Immature natural killer cell (primary cell): ENCODE measurements at places on chromosomes 11 and 22. TPM values are rescaled to one million over a fixed set of nuclear protein-coding genes. Genes with fewer than 3 reads are reported as not detected.

The CCDC87 gene
- not detected for polyA plus RNA-seq

The CNTF gene
- not detected for polyA plus RNA-seq

The MFNG gene
- polyA plus RNA-seq: 286 TPM

The TMEM191B gene
- polyA plus RNA-seq: 1.7 TPM

- H3K36me3 ChIP-seq: no peaks in the 10 kb centered on the region
- H3K27ac ChIP-seq: no peak overlapping the region
- no peaks in the 10 kb centered on the region for H3K4me1 ChIP-seq
- H3K27me3 ChIP-seq: no peaks in the 10 kb centered on the region
- DNase-seq: no peak
Measured at GRCh38 chr11:27394781-27395228, 31.8 kb upstream of the CCDC34 start.

- H3K4me3 ChIP-seq: peak overlapping the region; percentile 99
- no peaks in the 10 kb centered on the region for H3K36me3 ChIP-seq
- peaks cover 5% of the 10 kb centered on the region for H3K27me3 ChIP-seq
- H3K27ac ChIP-seq: peak overlapping the region; percentile 100
Measured at GRCh38 chr11:3795131-3796001, 2.0 kb downstream of the NUP98 start.

- H3K27ac ChIP-seq: no peak overlapping the region
- no peak overlapping the region for H3K4me3 ChIP-seq
- DNase-seq: no peak
- H3K4me1 ChIP-seq: no peaks in the 10 kb centered on the region
- H3K36me3 ChIP-seq: no peaks in the 10 kb centered on the region
Measured at GRCh38 chr22:44783581-44783980, 31.2 kb downstream of the ARHGAP8 start.

- H3K27me3 ChIP-seq: peaks cover 4% of the 10 kb centered on the region
- H3K36me3 ChIP-seq: no peaks in the 10 kb centered on the region
- no peak for DNase-seq
- H3K27ac ChIP-seq: no peak overlapping the region
Measured at GRCh38 chr22:27780161-27780575, 21.4 kb downstream of the MN1 start.

- no peak overlapping the region for H3K4me3 ChIP-seq
- no peaks in the 10 kb centered on the region for H3K4me1 ChIP-seq
- DNase-seq: no peak
Measured at GRCh38 chr11:17648528-17648927, 70.8 kb upstream of the MYOD1 start.

DNA sequence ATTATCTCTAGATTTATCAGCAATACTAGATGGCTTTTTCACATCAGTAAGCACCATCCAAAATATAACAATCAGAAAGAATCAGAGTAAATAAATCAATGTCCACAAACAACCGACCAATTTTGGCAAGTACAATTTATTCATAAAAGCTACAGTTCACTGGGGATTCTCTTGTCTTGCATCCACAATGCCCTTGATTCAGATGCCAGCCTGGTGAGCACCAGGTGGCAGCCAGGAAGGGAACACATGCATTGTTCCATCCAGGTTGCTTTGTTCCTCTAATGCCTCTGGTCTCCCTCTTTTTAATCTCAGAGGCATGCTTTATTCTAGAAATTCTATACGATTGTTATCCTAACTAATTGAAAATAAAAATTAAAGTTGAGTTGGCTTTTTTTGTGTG lies 242.1 kb upstream of the KIRREL3 start:
- peaks cover 4% of the 10 kb centered on the region for H3K27me3 ChIP-seq
- H3K4me3 ChIP-seq: no peak overlapping the region
- DNase-seq: no peak
- no peaks in the 10 kb centered on the region for H3K4me1 ChIP-seq
- H3K36me3 ChIP-seq: no peaks in the 10 kb centered on the region

DNA sequence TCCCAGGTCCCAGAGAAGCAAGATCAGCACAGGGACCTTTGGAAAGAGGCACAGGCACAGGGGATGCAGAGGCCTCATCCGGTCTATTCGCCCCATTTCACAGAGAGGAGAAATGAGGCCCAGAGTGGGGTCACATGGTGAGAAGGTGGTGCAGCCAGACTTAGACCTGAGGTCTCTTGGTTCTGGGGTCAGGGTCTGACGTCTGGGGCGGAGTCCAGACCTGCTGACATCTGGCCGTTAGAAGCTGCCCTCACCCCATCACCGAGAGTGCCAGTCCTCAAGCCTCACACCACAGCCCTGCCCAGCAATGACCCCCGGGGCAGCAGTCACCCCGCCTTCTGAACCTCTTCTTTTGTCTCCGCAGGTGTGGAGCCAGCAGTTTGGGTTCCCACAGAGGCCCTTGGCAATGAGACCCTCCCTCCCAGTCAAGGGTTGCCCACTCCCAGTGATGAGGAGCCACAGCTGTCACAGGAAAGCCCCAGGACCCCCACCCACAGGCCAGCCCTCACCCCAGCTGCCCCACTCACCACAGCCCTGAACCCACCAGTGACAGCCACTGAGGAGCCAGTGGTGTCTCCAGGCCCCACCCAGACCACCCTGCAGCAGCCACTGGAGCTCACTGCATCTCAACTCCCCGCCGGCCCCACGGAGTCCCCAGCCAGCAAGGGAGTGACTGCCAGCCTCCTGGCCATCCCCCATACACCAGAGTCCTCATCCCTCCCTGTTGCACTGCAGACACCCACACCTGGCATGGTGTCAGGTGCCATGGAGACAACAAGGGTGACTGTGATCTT lies 62.4 kb downstream of the OTOG start:
- no peak overlapping the region for H3K4me3 ChIP-seq
- no peak overlapping the region for H3K27ac ChIP-seq
- H3K27me3 ChIP-seq: peaks cover 6% of the 10 kb centered on the region
- H3K4me1 ChIP-seq: no peaks in the 10 kb centered on the region

The ANKK1 gene
- polyA plus RNA-seq: not detected

- DNase-seq: no peak
- peak overlapping the region; percentile 88 for H3K27ac ChIP-seq
- H3K4me3 ChIP-seq: peak overlapping the region; percentile 33
- H3K36me3 ChIP-seq: peaks cover 30% of the 10 kb centered on the region
- H3K27me3 ChIP-seq: peaks cover 18% of the 10 kb centered on the region
- peaks cover 93% of the 10 kb centered on the region for H3K4me1 ChIP-seq
Measured at GRCh38 chr11:85759915-85760314, 51.0 kb downstream of the SYTL2 start.

The MOGAT2 gene
- not detected for polyA plus RNA-seq
